Colonic mucosa (tissue), 4 donors: ENCODE measurements at places on chromosomes 5 and 9. TPM values are rescaled to one million over a fixed set of nuclear protein-coding genes. Genes with fewer than 3 reads are reported as not detected.

DNA sequence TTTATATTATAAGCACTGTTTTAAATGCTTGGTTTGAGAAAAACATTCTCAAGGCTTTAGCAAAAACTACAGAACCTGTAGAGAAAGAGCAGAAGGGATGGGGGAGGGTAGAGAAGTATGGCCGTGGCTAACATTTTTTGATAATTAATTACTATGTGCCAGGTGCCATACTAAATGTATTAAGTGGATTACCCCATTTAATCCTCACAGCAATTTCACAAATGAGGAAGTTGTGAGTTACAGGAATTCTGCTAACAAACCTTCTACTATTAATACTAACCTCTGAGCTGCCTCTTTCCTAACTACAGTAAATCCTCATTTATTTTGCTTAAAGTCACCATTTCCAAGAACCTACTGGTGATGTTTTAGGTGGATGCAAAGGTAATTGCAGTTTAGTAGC is 157.9 kb downstream of the RNF180 start:
- H3K36me3 ChIP-seq = no peaks in the 10 kb centered on the region
- no peaks in the 10 kb centered on the region for H3K27me3 ChIP-seq
- no peak overlapping the region for H3K4me3 ChIP-seq
- no peak for DNase-seq
- H3K27ac ChIP-seq = no peak overlapping the region

- DNase-seq = no peak
- no peaks in the 10 kb centered on the region for H3K36me3 ChIP-seq
- H3K27ac ChIP-seq = no peak overlapping the region
- H3K4me3 ChIP-seq = no peak overlapping the region
Measured at GRCh38 chr9:21711504-21711903, 90.9 kb upstream of the MTAP start.

- no peak overlapping the region for H3K4me3 ChIP-seq
- no peaks in the 10 kb centered on the region for H3K36me3 ChIP-seq
- no peaks in the 10 kb centered on the region for H3K27me3 ChIP-seq
- DNase-seq = no peak
Measured at GRCh38 chr5:112023766-112024165, 266.8 kb upstream of the NREP start.

DNA sequence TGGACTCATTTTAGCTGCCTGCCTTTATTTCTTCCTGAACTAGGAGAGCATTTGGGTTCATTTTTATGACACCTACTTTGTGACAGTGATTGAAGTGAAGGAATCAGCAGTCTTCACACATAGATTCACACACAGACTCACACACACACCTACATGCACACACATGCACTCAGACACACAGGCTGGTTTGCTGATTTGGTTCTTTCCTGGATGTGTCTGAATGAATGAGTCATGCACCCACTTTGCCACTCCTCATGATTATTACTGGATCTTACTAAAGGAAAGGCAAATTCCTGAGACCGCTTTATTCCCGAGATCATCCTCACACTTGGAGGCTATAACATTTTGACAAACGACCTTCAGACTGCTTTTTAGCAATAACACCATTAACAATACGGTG is 529.5 kb downstream of the AGTPBP1 start:
- H3K4me3 ChIP-seq = no peak overlapping the region
- H3K36me3 ChIP-seq = no peaks in the 10 kb centered on the region
- H3K27me3 ChIP-seq = no peaks in the 10 kb centered on the region
- no peaks in the 10 kb centered on the region for H3K4me1 ChIP-seq
- H3K27ac ChIP-seq = no peak overlapping the region
- no peak for DNase-seq

- H3K27ac ChIP-seq = peak within 1 kb of the TSS; percentile 95
- peak; percentile 100 for DNase-seq
- no peaks in the 10 kb centered on the region for H3K27me3 ChIP-seq
- peak within 1 kb of the TSS; percentile 68 for H3K4me3 ChIP-seq
Measured at GRCh38 chr5:80407735-80408483, at the start of gene ZFYVE16. TSS of gene ZFYVE16 (plus strand) at chr5:80408064. CDS start at chr5:80434148, 26,084 bp downstream.

GRCh38 chr5:139690803-139691629 is 42.9 kb downstream of the CXXC5 start:
- H3K27ac ChIP-seq = no peak overlapping the region
- H3K4me3 ChIP-seq = no peak overlapping the region
- H3K36me3 ChIP-seq = no peaks in the 10 kb centered on the region
- H3K27me3 ChIP-seq = no peaks in the 10 kb centered on the region
- peaks cover 8% of the 10 kb centered on the region for H3K4me1 ChIP-seq
- no peak for DNase-seq

DNA sequence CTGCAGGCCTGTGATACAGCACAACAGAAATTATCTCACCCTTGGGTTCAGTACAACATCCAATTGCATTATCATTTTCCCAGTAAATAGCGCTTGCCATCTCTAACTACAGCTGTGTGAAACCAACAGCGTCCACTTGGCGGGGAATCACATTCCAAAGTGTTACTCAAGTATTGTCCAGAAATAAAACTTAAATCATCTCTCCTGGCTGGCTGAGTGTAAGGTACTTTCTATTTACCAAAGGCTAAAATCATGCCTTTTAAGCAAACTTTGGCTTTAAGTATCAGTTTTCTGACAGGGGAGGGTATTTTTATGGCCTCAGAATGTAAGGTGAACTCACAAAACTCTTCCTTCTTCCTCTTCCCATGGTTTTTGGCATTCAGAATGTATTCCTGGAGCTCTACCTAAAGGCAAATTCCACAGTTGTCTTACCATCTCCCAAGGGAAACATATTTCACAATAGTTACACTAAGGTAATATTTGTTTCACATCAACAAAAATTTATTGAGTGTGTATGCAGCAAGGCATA is 205.6 kb upstream of the MPDZ start:
- H3K27ac ChIP-seq = no peak overlapping the region
- DNase-seq = no peak
- no peak overlapping the region for H3K4me3 ChIP-seq

Gene CATSPER3
- 0.82 TPM for total RNA-seq

DNA sequence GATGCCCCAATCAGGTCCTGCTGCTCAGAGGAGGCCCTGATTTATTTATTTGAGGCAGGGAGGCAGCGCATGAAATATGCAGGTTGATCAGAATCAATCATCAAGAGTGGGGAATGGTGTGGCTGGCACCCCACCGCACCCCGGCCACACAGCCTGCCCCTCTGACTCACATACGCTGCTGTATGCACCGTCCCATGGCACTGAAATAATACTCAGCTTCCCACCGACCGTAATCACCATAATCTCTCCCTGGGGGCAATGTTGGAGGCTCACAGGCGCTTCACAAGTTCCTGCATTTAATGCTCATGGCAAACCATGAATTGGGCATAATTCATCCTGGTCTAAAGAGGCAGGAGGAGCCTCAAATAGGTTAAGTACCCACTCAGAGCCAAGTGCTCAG is 141.2 kb upstream of the TBC1D2 start:
- no peaks in the 10 kb centered on the region for H3K36me3 ChIP-seq
- H3K27me3 ChIP-seq = no peaks in the 10 kb centered on the region
- no peak overlapping the region for H3K4me3 ChIP-seq
- no peak for DNase-seq

DNA sequence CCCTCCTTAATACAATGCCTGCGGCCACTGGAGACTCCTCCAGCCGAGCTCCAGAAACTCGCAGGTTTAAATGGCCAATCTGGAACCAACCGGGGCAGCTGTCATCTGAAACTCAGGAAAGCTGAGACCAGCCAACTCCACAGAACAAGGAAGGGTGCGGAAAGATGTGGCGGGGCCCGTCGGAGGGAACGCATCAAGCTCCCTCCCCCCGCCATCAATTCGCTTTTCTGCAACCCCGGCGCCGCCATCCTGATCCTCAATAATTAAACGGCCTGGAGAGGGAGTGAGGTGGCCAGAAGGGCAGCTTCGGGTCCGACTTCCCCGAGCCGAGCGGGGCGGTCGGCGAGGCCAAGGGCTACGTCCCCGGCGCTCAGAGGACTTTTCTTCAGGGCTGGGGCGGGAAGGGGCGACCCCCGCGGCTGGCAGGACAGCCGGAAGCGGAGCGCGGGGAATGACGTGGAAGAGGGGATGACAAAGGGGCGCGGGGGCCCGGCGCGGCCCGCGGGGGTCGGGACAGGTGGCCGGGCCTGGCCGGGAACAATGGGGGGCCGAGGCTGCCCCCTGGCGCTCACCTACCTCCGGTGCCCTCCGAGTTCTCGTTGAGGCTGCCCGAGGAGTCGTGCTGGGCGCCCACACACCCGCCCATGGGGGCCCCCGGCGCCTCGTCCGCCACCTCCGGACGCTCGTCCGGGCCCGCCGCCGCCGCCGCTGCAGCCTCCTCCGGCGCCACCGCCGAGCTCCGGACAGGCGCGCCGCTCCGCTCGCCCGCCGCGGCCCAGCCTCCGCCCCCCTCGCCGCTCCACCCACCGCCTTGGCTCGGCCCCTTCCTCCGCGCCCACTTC is at the start of gene UBTD2:
TSS of gene UBTD2 (minus strand) at position 745 of the 842 bp plus-strand sequence. CDS start at position 646, 99 bp downstream.
- no peaks in the 10 kb centered on the region for H3K27me3 ChIP-seq
- H3K36me3 ChIP-seq = no peaks in the 10 kb centered on the region
- peak within 1 kb of the TSS; percentile 80 for H3K27ac ChIP-seq

DNA sequence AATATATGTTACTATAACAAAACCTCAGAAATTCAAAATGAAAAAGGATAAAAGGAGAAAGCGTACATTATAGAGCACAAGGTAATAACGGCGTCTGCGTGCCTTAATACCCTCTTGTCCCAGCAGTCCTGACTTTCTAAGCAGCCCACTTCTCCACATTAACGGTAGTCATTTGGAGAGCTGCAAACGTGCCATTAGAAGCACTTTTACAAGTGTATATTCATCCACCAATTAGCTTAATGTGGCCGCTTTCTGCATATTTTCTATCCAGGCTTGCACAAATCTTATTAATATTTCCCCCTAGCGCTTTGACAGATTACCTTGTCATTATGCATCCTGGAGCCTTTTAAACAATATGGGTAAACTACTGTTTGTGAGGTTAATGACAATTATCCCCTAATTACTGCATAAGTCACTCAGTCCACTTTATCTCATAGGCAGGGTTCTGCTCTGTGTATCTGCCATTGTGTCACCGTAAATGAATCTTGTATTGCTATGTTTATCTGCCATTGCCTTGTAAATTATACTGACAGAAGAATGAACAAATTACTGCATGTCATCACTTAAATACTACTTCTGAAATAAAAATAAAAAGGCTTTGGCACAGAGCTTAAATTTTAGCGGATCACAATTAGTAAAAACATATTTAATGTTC is 421.3 kb downstream of the BNC2 start:
- no peak for DNase-seq
- no peaks in the 10 kb centered on the region for H3K36me3 ChIP-seq
- H3K4me3 ChIP-seq = no peak overlapping the region
- no peaks in the 10 kb centered on the region for H3K27me3 ChIP-seq
- no peaks in the 10 kb centered on the region for H3K4me1 ChIP-seq
- H3K27ac ChIP-seq = no peak overlapping the region

Gene DTWD2
- 7.5 TPM for total RNA-seq

DNA sequence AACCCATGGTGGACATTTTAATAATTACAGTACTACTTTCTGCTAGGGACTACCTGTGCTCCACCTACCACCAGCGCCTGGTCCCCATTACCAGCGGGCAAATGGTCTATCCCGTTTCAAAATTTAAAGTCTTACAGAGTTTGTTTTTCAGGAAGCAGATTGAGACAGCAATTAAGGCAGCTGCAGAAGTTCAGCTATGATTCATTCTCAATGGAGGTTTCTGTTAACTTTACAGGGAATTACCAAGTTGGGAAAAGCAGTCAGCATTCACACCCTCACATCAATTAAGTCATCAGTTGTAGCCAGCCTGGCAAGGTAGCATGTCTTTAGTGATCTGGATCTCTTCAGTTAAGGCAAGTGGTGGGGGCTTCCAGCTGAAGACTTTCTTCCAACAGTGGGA is 410.6 kb upstream of the DAB2 start:
- H3K36me3 ChIP-seq = no peaks in the 10 kb centered on the region
- no peaks in the 10 kb centered on the region for H3K4me1 ChIP-seq
- no peaks in the 10 kb centered on the region for H3K27me3 ChIP-seq
- no peak overlapping the region for H3K27ac ChIP-seq
- no peak overlapping the region for H3K4me3 ChIP-seq

Gene GRM6
- not detected for total RNA-seq

DNA sequence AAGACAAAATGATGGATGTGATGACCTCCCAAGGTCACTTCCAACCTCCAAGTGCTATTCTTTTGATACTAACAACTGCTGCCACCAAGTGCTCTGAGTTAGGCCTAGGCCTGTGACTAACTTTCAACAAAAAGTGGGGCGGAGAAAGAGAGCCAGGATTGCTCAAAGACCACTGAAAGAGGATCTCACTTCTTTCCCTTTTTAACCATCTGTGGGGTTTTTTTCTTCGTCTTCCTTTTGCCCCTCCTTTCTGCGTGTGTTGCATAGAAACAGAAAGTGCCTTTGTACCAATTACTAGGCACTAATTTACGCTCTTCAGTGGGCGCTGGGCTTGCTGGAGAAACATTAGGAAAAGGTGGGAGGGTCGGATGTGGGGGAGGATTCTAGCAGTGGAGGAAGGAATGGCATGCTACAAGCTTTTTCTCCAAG is 8.0 kb downstream of the KLF9 start:
- H3K4me1 ChIP-seq = peaks cover 6% of the 10 kb centered on the region
- H3K27me3 ChIP-seq = no peaks in the 10 kb centered on the region
- no peaks in the 10 kb centered on the region for H3K36me3 ChIP-seq
- H3K4me3 ChIP-seq = no peak overlapping the region

- no peak overlapping the region for H3K4me3 ChIP-seq
- H3K27me3 ChIP-seq = no peaks in the 10 kb centered on the region
- no peaks in the 10 kb centered on the region for H3K36me3 ChIP-seq
Measured at GRCh38 chr5:143187495-143187894, 216.0 kb downstream of the NR3C1 start.

GRCh38 chr5:154740483-154740882 is 14.7 kb upstream of the LARP1 start:
- H3K4me1 ChIP-seq = no peaks in the 10 kb centered on the region
- H3K27ac ChIP-seq = no peak overlapping the region
- no peaks in the 10 kb centered on the region for H3K27me3 ChIP-seq
- peak; percentile 32 for DNase-seq
- no peak overlapping the region for H3K4me3 ChIP-seq

Gene ANP32B
- total RNA-seq = 133 TPM
